Stimulated activated CD4-positive, alpha-beta T cell treated with anti-CD3 and anti-CD28 coated beads, TNF-alpha, amount 100 ng/mL, for 24 hours (primary cell): ENCODE measurements at places on chromosomes 4 and X.

DNA sequence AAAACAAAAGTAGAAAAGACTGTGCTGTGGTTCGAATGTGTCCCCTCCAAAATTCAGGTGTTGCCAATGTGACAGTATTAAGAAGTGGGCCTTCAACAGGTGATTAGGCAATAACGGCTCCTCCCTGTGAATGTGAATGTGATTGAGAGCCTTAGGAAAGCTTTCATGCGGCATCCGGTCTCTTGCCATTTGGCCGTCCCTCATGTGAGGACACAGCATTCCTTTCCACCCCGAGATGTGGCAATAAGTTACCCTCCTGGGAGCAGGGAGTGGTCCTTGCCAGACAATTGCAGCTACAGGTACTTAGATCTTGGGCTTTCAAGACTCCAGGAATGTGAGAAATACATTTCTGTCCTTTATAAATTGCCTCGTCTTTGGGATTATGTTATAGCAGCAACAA, 129.3 kb downstream of the CPEB2 start:
- no peak for DNase-seq

GRCh38 chr4:54556587-54556986, 101.2 kb upstream of the KIT start:
- no peak for DNase-seq

DNA sequence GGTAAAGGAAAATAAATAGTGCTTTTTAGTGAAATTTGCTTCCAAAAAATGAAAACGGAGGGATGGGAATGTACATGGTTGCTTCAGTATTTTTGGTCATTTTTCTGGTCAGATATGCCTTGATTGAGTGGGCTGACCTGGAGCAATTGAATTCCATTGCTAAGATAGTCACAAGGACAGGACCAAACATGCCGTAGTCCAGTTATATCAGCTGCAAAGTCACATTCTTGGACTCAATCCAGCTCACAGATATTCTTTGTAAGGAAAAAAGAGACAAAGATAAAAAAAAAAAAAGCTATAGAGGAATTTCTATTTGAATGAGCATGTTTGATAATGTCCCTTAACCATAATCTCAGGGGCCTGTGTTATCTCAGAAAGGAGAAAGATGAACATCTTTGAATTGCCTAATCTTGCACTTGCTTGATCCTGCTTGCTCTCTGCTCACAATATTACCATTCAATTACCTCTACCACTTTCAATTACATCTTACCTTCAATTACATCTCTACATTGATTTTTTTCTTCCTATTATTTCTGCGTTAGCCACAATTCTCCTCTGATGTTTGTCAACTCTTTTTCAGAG, 75.4 kb upstream of the PACRGL start:
- no peak for DNase-seq

DNA sequence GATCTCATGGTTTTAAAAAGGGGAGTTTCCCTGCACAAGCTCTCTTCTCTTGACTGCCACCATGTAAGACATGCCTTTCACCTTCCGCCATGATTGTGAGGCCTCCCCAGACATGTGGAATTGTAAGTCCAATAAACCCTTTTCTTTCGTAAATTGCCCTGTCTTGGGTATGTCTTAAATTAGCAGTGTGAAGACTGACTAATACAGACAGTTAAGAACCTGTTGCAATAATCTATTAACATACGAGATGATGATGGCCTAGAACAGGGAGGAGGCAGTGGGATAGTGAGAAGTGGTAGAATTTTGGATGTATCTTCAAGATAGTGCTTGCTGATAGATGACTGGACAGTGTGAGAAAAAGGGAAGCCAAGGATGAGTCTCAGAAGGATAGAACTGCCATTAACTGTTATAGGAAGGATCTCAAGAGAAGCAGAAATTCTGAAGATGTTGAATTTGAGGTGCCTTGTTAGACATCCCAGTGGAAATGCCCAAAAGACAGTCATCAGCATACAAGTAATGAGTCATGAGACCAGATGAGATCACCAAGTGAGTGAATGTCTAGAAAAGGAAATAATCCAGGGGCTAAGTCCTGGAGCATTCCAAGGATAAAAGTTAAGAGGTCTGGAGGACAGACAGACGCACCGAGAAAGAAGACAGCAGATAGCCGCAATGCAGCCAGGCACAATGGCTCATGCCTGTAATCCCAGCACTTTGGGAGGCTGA, 38.8 kb upstream of the UGDH start:
- no peak for DNase-seq

- no peak for DNase-seq
Observed at GRCh38 chr4:55069248-55069647, 56.1 kb downstream of the KDR start.

DNA sequence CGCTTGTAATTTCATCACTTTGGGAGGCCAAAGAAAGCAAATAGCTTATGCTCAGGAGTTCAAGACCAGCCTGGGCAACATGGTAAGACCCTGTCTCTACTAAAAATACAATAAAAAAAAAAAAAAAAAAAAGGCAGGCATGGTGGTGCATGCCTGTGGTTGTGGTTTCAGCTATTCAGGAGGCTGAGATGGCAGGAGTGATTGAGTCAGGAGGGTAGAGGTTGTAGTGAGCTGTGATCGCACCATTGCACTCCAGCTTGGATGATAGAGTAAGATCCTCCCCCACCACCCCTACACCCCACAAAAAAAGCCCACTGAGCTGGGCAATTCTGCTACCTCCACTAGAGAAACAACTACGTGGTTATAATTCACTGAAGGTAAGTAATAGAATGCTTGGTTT, 118.8 kb upstream of the PCDH18 start:
- no peak for DNase-seq

GRCh38 chr4:78766650-78767049, 9.5 kb upstream of the BMP2K start:
- no peak for DNase-seq

GRCh38 chrX:111337067-111337637, 66.9 kb upstream of the CAPN6 start:
- DNase-seq: no peak

GRCh38 chr4:110250023-110250387, 51.6 kb upstream of the ELOVL6 start:
- DNase-seq: no peak

DNA sequence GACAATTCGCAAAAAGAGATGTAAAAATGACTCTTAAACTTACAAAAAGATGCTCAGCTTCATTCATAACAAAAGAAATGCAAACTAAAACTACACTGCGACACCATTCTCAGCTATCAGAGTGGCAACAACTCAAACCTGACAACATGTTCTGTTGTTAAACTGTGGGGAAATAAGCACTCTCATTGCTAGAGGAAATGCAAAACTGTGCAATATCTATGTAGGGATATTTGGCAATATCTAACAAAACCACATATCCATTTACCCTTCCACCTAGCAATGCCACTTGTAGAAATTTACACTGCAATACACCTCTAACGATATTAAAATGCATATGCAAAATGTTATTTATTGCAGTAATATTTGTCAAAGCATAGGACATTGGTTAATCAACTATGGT, 78.3 kb upstream of the EGFL6 start:
- no peak for DNase-seq

GRCh38 chrX:8043121-8043520, 115.9 kb upstream of the PNPLA4 start:
- DNase-seq: no peak

DNA sequence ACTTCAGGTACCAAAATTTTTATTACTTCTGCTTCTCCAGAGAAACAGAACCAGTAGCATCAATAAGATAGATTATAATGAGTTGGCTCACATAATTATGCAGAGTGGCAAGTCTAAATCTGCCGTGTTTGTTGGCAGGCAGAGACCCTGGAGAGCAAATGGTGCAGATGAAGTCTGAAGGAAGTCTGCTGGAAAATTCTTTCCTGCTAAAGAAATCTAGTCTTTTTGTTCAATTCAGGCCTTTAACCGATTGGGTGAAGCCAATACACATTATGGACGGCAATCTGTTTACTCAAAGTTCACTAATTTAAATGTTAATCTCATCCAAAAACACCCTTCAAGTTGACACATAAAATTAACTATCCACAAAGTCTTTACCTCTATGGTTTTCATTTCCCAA, 156.0 kb downstream of the TBX22 start:
- no peak for DNase-seq

GRCh38 chr4:76251441-76252270, at the start of gene FAM47E:
Gene FAM47E (plus strand): TSS chr4:76251721. CDS start chr4:76251747, 26 bp downstream.
- DNase-seq: no peak

GRCh38 chr4:53863158-53863557, 201.2 kb downstream of the CHIC2 start:
- no peak for DNase-seq

DNA sequence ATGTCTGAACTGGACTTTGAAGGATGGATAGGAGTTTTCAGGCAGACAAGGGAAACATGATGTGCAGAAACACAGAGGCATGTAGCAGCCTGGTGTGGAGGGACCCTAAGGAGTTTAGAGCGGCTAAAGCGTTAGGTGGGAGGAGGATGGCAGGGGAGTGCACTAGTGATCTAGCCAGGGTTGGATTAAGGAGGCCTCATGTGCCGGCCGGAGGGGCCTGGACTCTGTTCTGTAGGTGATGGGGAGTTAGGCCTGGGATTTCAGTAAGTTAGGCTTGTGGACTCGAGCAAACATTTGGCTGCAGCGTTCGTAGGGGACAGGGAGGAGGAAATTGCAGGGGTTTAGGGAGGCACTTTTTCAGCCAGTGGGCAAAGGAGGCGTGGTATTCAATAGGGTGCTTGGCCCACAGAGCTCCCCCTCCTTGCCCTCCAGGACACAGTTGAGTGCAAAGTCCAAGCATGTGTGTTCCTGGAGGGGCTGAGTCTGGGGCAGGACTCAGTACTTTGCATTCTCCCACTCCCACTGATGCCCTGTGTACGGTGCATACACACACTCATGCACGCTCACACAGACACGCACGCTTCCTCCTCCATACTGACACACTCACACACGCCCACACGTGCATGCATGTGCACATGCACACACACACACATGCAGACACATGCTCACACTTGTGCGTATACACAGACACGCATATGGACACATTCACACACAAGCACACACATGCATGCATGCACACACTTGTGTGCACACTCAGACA, 18.6 kb downstream of the PSAPL1 start:
- no peak for DNase-seq

DNA sequence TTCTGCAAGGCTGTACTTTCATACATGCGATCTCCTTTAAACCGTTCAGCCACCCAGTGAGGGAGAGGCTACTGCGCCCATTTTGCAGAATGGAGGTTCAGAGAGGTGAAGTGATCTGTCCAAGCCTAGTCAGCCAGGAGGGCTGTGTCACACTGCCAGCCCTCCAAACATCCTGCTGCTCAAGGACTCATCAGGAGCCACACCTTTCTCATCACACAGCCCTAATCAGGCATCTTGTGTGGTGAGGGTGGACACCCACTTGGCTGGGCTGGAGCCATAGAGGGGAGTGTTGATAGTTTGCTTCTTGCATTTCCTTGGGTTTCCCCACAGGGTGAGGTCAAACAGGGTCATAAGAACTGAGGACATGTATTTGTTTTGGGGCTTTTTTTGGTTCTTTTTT, 5.4 kb upstream of the CXCR3 start:
- DNase-seq: no peak

- DNase-seq: no peak
Observed at GRCh38 chr4:145061318-145061920, 36.6 kb downstream of the ANAPC10 start.

DNA sequence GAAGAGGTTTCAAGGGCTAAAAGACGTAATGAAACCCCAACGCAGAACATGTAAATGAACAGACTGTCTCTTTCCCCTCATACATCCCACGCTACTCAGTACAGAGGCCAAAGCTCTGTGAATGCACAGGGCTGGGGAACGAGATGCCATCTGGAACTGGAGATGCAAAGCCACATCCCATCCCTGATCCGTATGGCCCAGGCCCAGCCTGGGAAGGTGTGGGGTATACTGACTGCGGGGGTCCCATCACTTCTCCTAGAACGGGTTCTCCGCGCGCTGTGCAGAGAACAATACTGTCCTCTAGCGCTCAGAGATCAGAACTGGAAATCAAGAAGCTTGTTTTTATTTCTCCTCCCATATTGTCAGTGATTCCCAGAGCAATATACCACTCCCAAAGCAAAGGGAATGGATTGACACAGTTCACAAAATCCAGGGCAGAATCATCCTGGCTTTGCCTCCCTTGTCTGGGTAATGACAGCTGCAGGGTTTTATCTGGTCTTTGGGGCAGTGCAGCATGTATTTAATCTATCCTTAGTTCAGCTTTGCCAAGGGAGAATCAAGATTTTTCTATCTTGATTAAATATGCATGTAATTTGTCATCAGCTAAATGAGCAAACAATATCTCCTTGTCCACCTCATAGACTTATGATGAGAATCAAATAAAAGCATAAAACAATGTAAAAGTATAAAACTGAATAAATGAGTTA, 47.3 kb upstream of the TLR3 start:
- no peak for DNase-seq

DNA sequence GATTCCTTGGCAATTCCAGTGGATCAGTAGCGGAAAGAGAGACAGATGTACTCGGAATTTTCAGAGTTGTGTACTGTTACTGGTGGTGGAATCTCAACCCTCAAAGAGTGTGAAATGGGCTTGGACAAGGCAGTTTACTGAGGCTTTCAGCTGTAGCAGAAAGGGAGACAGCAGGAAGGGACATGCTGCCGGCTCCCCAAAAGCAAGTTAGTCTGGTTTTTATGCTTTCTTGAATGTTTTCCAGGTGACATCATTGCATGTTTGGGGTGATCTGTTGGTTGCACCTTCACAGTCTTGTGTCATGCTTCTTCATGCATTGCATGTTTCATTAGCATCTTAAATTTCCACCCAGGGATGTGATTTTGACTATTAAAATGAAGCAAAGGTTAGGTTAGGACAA, 1282.2 kb downstream of the ADGRL3 start:
- no peak for DNase-seq

DNA sequence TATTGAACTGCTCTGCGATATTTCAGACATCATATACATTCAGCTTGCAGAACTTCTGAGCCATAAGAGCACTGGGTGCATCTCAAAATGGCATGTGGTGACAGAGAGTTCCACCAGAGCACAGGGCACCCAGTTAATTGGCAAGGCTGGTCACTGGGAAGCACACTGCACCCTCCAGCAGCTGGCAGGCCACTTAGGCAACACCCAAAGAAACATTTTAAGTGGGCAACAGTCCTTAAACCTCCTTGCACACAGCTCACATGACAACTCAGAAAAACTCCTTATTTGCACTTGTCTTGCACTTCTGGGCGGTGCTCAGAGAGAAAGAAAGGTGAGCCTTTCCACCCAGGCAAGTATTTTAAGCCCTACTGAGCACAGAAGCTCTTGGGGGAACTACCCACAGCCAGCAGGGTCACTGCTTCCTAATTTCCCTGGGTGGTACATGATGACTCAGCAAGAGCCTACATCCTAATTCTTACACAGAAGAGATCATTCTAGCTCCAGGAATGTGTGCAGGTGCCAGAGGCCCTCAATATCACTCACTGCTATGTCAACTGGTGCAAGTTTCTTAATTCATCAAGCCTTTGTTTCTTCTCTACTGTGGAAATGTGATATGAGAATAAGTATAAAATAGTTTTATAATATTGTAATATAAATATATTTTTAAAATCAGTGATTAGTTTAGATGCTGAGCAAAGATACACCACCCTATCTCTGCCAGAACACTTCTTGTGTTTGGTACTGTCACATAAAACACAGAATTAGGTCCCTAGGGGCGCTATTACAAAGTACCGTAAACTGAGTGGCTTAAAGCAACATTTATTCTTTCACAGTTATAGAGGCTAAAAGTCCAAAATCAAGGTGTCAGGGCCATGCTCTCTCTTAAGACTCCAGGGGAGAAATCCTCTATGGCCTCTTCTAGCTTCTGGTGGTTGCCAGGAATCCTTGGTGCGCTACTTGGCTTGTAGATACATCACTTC, 155.1 kb upstream of the PPARGC1A start:
- DNase-seq: no peak

GRCh38 chr4:26985873-26986272, 125.2 kb downstream of the STIM2 start:
- DNase-seq: no peak
